GM04503 (cell line): ENCODE measurements at places on chromosomes 2 and 18.

GRCh38 chr2:26644188-26644835 is 3.1 kb upstream of the CIB4 start:
- DNase-seq = no peak

GRCh38 chr2:191749181-191749540 is 71.2 kb downstream of the NABP1 start:
- DNase-seq = no peak

- peak; percentile 87 for DNase-seq
These were observed 19.5 kb downstream of the MYO1B start for GRCh38 chr2:191264647-191265081.

DNA sequence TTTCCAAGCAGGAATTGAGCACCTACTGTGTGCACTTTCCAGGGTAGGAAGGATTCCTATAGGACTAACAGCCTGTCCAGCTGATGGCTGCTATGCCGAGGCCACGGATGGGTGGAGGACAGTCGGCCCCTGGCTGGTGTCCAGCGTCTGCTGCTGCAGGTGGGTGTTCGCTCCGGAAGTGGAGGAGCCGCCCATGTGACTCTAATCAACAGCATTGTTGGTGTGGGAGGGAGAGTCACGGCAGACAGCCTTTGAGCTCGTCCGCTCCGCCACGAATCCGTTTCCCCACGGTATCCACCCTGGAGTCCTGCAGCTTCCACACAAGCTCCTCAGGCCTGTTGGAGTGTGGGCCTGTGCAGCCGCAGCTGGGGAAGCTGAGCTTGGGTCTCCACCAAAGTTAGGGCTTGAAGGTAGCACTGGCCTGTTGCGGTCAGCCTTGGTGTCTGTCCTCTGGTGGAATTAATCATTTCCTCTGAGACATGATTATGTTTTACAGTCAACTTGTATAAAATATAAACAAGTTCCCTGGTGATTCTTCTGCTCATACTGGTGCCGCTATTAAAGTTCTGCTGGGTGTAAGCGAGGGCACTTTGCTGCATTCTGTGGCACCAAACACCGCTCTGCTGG is 185.9 kb upstream of the TPO start:
- DNase-seq = no peak

DNA sequence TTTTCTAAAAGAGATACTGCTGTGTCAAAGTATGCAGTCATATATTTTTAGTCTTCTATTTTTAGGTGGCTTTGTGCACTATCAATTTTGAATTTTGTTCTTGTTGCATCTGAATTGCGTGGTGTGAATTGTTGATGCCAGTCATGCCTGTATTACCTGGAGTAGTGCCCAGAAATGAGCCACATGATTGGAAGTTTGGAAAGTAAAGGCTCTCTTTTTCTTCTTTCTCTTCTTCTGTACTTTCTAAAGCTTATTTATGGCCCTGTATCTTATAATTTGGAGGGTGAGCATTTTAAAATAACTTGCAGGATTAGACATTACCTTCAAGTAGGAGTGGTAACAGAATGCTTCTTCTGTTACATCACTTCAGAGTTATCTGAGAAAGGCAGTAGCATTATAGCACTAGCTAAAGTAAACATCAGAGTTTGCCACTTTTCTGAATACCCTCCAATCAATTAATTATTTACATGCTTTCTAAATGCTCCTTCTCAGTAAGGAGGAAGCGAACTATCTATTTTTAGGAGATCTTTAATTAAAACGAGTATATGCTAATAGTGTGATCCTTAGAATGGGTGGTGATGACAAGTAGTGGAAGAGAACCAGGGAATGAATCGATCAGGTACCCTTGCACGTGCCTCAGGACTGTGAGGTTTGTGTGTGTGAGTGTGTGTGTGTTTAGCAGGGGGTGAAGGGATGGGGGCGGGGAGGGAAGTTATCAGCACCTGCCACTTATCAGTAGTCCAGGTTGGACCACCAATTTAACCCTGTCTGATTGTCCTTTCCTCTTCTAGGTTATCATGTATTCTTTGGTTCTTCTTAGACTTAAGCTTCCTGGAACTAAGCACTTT is 112.5 kb downstream of the MAP3K20 start:
- no peak for DNase-seq

- DNase-seq = no peak
These were observed 90.1 kb downstream of the GAREM1 start for GRCh38 chr18:32380559-32380958.

DNA sequence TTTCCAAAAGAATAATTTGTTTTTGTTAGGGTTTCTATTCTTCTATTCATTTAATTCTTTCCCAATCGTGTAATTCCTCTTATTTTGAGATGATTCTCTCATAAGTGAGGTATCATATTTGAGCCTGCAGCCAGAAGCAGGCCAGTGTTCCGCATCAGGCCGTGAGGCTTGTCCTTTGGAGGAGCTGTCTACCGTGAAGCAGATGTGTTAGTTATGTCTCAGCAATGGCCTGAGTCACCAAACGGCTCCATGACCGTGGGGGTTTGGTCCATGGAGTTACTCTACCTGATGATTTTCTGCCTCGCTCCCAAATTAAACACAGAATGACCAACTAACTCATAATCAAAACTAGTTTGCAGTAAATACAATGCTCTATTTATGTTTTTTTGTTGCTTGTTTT is 64.2 kb upstream of the TMEM87B start:
- DNase-seq = no peak

DNA sequence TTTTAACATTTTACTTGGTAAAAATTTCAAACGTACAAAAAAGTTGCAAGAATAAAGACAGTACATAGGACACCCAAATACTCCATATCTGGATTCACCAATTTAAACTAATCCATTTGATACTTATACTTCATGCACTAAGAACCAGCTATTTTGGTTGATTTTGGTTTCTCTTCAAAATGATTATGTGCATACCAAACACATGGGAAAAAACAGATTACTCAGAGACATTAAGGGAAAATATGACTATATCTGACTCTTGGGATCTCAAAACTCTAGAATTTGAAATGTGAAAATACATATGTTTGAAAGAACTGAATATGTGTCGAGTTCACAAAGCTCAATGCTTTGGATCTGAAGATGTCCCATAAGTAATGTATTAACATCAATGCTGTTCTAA is 15.5 kb upstream of the MALL start:
- DNase-seq = no peak

- no peak for DNase-seq
These were observed 266.0 kb upstream of the FSIP2 start for GRCh38 chr2:185472574-185472973.

DNA sequence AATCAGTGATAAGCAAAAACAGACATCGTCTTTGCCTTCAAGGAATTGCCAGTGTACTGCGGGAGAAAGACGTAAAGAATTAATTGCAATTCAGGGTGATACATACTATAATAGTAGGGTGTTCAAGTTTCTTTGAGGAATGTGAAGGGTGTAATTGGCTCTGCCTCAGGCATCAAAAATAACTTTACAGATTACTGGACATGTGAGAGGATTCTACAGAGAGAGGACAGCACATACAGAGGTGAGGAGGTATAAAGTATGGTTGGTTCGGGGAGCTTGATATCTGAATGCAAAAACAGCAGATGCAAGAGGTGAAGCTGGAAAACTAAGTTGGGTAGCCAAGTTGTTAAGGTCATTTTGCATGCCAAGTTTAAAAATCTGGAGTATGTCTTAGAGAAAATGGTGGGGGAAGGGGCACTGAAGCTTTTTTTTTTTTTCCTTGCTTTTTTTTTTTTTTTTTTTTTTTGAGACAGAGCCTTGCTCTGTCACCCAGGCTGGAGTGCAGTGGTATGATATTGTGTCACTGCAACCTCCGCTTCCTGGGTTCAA is 227.5 kb upstream of the FOSL2 start:
- DNase-seq = no peak

GRCh38 chr2:223007531-223007930 is 44.5 kb upstream of the KCNE4 start:
- no peak for DNase-seq

GRCh38 chr2:228986961-228987360 is 284.1 kb downstream of the PID1 start:
- DNase-seq = peak; percentile 15

- no peak for DNase-seq
These were observed 1589.5 kb upstream of the PIK3C3 start for GRCh38 chr18:40365526-40365925.

GRCh38 chr18:42230636-42231035 is 275.6 kb downstream of the PIK3C3 start:
- DNase-seq = no peak

DNA sequence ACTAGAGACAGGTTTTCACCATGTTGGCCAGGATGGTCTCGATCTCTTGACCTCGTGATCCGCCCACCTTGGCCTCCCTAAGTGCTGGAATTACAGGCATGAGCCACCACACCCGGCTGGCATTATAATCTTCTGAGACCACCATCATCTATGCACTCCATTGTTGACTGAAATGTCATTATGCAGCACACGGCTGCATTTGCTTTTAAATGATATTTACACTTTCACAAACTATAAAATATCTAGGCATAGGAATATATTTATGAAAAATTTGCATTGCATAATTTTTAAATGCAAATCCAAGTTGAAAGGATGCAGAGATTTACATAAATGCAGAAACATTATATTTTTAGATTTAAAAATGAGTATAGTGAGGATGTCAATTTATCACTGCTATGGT is 30.0 kb upstream of the ANKRD44 start:
- DNase-seq = no peak

DNA sequence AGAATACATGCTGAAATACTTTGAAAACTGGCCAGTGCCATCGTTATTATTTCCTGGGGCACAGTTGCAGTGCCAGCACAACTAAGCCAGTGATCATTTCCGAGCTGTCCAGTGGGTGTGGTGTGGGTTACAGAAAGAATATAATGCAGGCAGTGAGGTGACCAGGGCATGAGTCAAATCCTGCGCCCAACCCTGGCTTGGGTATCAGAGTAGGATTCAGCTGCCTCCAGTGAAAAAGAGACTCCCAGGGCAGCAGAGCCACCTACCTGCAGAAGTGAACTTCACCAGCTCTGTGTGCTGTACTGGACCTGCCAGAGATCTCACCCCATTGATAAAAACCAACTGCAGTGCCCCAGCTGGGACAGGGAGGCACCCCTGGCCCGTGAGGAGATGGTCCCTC is 18.0 kb downstream of the SLC9A2 start:
- DNase-seq = no peak

DNA sequence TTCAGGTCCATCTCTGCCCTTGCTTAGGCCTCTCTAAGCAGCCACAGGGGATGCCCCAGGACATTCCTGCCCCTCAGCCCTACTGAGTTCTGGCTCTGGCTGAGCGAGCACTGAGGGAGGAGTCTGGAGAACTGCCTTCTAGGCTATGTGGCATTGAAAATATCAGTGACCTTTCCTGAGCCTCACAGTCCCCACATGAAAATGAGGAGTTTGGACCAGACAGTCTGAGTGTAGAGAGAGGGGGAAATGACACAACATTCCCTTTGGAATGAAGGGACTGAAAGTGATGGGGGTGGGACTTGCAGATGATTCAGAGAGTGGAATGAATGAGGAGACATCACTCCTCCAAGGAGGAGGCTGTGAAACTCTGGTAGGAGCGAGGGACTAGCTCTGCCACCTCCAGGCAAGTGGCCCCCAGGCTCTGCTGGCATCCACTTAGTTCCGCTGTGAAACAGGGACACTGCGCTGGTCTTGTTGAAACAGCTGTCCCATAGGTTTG is 8.0 kb downstream of the TNS1 start:
- peak; percentile 83 for DNase-seq

- no peak for DNase-seq
These were observed 102.2 kb downstream of the LRRC30 start for GRCh38 chr18:7333025-7333562.

DNA sequence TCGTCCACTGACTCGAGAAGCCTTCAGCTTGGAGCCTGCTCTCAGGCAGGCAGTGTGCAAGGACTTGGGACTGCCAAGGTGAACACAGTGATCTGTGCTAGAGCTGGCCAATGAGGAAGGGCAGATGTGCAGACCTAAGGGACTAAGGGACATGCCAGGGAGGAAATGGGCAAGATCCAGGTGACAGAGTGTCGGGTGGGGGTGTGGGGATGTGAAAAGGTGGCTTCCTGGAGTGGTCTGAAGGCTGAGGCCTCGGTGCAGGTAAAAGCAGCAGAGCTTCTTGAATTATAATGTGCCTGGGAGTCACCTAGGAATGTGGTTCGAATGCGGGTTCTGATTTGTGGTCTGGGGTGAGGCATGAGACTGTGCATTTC is 42.0 kb downstream of the STEAP3 start:
- DNase-seq = no peak

DNA sequence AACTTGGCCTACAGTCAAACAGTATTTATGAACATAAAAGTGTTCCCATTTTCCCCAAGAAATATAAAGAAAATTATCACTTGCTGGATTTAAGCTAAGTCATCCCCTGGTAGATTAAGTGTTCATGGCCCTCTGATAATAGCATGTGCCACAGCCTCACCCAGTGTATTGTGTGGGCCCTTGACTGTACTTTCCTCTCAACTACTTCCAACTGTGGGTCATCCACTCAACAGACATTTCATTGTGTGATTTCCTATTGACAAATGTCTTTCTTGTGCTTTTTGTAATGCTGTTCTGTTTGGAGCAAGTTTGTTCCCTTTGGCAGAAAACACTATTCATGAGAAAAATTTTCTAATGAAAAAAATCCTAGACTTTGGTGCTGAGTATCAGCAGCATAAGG is 48.4 kb upstream of the TMEM17 start:
- DNase-seq = no peak

GRCh38 chr2:60735496-60736250 is 20.4 kb upstream of the PAPOLG start:
- no peak for DNase-seq

- DNase-seq = no peak
These were observed 26.6 kb upstream of the LANCL1 start for GRCh38 chr2:210503001-210503623.

DNA sequence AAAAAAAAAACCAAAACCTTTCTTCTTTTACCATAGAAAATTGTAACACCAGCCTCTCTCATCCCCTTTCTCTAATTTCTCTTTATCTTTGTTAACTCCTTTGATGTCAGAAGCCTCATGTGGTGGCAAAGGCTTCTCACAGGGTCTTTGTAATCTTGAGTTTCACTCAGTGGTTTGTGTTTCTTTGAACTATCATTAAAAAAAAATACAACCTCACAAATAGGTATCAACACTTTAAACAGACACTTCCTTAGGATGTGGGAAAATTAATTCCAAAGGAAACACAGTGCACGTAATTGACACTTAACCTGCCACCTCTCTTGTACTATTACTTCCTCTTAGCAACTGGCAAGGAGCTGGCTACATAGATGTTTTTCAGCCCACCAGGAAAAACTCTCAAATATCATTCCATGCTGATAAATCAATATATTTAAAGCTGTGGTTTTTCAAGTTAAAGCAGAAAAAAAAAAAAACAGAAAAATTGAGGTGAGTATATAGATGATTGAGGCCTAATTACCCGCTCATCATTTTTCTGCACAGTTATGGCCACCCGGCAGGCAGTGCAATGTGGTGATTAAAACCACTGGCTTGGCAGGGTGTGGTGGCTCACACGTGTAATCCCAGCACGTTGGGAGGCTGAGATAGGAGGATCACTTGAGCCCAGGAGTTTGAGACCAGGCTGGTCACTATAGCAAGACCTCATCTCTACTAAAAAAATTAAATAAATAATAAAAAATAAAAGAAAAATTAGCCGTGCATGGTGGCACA is 193.5 kb downstream of the MYO3B start:
- no peak for DNase-seq

GRCh38 chr2:879540-879939 is 71.1 kb upstream of the SNTG2 start:
- no peak for DNase-seq
